Esophagus muscularis mucosa (tissue), 4 donors: ENCODE measurements at places on chromosomes 6 and 20. TPM values are rescaled to one million over a fixed set of nuclear protein-coding genes. Genes with fewer than 3 reads are reported as not detected.
A peak's percentile ranks its signal among the peaks of the same experiment; 100 is the strongest.

- no peak for DNase-seq
These were observed 101.3 kb upstream of the ESR1 start for GRCh38 chr6:151705993-151706733.

Gene NKX2-2
- total RNA-seq: not detected

GRCh38 chr6:158785036-158785435 lies 34.1 kb downstream of the EZR start:
- no peak for DNase-seq

Gene STAU1
- total RNA-seq: 114 TPM

DNA sequence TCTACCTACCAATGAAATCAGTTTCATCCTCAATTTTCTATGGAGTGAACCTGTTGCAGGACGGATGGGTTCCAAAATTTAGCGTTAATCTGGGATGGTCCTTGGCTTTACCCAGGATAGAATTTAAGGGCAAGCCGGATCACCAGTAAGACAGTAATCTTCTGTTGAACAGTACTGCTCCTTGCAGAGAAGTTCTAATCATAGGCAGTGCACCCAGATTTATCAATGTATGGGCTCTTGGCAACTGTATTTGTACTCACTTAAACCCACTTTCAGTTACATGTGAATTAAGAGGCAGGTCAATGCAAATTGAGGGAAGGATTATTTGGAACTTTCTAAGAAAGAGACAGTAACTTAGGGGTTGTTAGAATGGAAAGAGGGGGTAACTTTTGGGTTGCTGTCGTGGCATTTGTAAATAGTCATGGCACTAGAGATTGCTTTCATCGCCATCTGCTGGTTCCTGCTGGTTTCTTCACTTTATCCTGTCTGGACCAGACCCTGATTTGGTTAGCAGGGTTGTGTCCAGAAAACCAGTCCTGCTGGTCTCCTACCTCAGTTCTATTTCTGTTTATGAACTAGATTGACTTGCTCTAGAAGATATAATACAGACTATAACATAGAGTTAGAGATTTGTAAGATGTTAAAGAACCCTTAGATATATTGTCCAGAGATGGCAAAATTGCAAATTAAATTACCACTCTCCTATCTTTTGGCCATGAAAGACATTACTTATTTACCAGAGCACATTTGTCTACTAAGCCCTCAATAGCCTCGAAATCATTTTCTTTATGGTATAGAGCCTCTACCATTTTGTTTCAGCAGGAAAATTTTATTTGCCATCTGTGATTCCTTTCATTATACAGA lies 646.3 kb downstream of the UTRN start:
- DNase-seq: no peak

Gene NTSR1
- 0.83 TPM for total RNA-seq

DNA sequence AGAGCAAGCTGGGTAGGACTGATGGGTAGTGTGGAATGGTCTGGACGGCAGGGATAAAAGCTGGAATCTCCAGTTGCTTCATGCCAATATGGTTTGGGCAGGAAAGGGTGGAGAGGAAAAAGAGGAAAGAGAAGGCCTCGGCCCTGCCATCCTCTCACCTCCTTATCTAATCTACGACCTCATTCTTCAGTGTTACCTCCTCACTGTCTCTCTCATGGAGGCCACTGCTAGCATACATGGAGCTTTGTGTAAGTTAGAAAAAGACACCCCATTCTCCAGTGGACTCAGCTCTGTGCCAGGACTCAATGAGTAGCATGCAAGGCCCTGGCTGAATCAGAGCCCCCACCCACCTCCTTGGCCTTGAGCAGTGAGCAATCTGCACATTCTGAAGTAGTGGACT lies 6.1 kb upstream of the ARID1B start:
- DNase-seq: no peak

Gene CST4
- total RNA-seq: not detected

DNA sequence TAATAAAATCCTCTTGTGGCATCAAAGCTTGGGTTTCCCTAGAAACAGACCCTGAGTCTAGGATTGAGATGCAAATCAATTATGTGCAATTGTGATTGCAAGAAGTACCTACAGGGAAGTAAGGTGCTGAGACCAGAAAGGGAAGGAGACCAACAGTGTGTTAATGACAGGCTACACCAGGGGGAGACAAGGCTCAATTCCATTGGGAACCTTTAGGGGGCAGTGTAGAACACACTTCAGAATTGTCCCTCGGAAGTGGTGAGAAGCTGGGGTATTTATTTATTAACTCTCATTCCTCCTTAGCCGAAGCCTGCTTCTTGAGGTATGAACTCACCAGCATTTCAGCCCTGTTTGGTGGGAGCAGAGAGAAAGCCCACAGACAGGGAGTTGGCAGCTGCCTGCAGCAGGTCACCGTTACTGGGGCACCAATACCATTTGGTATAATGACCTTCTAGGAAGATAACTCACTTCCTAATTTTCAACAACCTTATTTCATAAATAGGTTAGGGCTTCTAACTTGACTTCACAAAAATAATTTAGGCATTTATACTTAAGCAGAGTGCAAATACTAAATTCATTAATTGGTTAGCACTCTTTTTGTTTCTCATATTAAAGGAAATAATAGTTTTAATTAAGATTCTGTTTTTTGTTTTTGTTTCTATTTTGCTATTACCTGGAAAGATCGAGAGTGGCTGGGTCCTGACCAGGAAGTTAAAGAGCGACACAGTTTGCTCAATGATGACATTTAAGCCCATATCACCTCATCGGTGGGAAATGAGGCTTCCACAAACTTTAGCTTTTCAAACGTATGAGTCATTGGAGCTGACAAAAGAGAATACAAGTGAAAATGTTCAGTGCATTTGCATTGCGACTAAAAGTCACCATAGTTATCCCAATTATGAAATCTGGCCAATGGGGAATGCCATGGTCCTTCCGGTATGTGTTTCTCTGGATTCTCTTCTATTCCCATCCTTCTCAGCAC lies 94.8 kb downstream of the BTBD3 start:
- DNase-seq: peak; percentile 85

Gene SAPCD1
- total RNA-seq: 0.83 TPM

- no peak for DNase-seq
These were observed 100.8 kb upstream of the CITED2 start for GRCh38 chr6:139475241-139475640.

Gene DOK5
- 0.83 TPM for total RNA-seq

Gene ERVFRD-1
- 0.13 TPM for total RNA-seq

Gene KIF25
- not detected for total RNA-seq

DNA sequence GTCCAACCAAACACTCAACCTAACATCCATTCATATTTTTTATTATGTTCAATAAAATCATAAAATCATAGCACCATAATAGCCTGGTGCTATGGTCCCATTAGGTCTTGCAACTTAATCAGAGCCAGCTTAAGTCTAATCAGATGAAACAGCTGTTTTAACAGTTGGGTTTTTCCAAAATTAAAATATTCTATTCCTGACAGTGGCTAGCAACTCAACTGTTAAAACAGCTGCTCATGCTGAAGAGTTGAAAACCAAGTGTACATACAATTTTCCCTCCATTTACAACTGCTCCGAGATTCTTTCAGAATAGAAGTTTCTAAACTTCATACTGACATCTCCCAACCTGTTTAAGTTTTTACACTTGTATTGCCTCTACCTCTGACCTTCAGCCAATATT lies 89.5 kb downstream of the UBE3D start:
- DNase-seq: no peak

- DNase-seq: no peak
These were observed 468.2 kb downstream of the MMUT start for GRCh38 chr6:48994811-48995210.

- DNase-seq: no peak
These were observed 46.9 kb upstream of the ENPP5 start for GRCh38 chr6:46217671-46218131.

GRCh38 chr6:37426058-37426944 lies 6.7 kb upstream of the CMTR1 start:
- no peak for DNase-seq

DNA sequence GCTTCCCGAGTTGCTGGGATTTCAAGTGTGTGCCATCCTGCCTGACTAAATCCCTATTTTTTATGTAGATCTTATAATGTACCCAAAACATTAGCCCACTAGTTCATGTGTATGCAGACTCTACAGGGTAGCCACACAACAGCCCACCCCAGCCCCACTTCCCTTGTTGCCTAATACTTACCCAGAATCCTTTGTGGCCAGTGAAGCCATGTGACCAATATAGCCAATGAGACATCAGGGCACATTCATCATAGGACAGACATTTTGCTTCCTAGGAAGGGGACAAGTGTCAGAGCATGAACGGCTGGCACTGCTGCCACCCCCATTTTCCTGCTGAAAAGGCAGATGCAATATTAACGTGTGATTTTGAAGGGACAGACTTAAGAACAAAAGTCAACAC lies 36.0 kb upstream of the TCP11 start:
- DNase-seq: no peak

Gene RRAGD
- total RNA-seq: 20.8 TPM

DNA sequence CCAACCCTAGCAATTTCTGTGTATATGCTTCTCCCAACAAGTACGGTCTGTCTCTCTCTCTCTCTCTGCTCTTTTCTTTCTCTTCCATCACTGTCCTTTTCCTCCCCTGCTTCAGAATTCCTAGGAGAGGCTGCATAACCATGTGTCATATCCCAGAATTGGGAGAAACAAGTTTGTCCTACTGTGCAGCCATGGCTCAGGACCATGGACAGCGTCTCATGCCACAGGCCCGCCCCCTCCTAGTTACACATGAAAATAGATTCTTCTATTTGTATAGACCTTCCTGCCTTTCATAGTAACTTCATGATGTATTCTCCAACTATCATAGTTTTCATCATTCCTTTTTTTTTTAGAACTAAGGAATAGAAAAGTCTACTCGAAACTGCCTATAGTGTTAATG lies 98.0 kb downstream of the FNDC1 start:
- DNase-seq: no peak

- DNase-seq: peak; percentile 94
These were observed 424 bp upstream of the KIF13A start for GRCh38 chr6:17987697-17988421.

Gene KCNK16
- not detected for total RNA-seq

GRCh38 chr6:158439255-158439654 lies 120.6 kb upstream of the TMEM181 start:
- DNase-seq: peak; percentile 50

- DNase-seq: no peak
These were observed 208.6 kb downstream of the ERMARD start for GRCh38 chr6:169960003-169960344.

Gene CAGE1
- total RNA-seq: not detected

- DNase-seq: peak; percentile 57
These were observed 180.3 kb downstream of the ANKRD60 start for GRCh38 chr20:58048096-58048702.

GRCh38 chr6:43278524-43279078 lies 19.5 kb upstream of the SLC22A7 start:
- DNase-seq: no peak

GRCh38 chr6:149766156-149766769 lies 16.7 kb downstream of the PCMT1 start:
- DNase-seq: no peak

Gene CCN6
- total RNA-seq: not detected

DNA sequence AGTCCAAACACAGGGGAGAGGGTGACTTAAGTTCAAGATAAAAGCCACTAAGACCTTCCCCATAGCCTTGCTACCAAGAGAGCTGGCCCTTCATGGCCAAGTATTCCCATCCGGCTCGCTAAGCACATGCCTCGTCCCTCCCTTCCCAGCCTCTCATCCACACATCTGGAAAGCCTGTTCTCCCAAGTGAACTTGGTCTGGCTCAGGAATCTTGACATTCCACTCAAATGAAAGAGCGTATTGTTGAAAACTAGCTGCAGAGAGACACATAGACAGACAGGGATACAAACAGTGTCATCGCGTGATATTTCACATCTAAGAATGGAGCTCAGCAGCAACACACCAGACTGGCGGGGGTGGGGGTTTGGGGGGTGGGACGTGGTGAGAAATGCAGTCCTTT lies 182.8 kb upstream of the FOXQ1 start:
- no peak for DNase-seq

- no peak for DNase-seq
These were observed 71.9 kb downstream of the GNAS-AS1 start for GRCh38 chr20:58778760-58779159.

GRCh38 chr6:126176282-126176681 lies 163.6 kb upstream of the CENPW start:
- DNase-seq: no peak

GRCh38 chr6:147559006-147559405 lies 50.5 kb downstream of the SAMD5 start:
- no peak for DNase-seq

Gene ADGRG6
- 11.8 TPM for total RNA-seq

- no peak for DNase-seq
These were observed 6.4 kb upstream of the KIF6 start for GRCh38 chr6:39731565-39731964.

DNA sequence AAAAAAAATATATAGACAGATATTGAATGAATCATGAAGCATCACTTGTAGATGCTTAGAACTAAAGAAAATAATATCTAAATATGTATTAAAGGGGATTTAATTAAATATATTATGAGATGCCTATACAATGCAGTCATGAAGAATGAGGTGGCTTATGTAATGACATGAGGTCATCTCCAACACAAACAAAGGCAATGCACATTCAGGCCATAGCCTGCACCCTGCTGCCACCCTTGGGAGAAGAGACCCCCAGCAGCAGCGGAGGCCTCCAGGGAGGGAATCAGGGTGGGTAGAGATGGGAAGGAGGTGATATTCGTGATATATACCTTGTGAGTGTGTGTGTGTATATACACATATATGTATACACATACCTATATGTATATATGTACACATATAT lies 26.4 kb upstream of the SSTR4 start:
- no peak for DNase-seq
